ENCODE measurements at places on chromosomes 5 and 9. TPM values are rescaled to one million over a fixed set of nuclear protein-coding genes. Genes with fewer than 3 reads are reported as not detected.

DNA sequence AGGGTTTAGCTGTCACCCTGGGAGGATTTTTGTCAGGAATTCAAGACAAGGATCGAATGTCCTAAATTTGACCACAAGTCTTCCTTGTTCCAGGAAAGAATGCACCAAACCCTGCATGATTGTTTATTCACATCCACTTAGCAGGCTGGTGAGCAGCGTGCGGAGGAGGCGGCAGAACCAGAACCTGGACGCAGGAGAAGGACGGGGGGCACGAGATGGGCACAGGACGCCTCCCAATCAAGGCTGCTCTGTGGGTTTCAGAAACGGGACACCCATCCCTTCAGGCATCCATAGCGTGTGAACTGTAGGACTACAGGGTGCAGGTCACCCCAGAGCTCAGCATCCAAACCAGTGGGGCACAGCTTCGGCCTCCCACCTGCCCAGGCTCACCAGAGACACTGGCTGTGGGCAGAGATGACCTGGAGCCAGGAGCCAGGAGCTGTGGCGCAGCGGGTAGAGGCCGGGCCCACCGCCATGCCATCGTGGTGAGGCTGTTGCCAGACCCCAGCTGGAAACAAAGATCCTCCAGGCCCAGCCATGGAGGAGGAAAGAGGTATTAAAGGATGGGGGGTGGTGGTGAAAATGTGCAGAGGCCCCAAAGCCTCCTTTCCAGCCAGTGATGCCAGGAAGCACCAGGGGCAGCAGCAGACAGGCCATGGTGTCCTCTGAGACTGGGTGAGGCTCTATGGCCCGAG lies 32.3 kb upstream of the ADAMTS2 start:
- no peak for DNase-seq

GRCh38 chr5:40414922-40415321 lies 264.8 kb upstream of the PTGER4 start:
- no peak for DNase-seq

DNA sequence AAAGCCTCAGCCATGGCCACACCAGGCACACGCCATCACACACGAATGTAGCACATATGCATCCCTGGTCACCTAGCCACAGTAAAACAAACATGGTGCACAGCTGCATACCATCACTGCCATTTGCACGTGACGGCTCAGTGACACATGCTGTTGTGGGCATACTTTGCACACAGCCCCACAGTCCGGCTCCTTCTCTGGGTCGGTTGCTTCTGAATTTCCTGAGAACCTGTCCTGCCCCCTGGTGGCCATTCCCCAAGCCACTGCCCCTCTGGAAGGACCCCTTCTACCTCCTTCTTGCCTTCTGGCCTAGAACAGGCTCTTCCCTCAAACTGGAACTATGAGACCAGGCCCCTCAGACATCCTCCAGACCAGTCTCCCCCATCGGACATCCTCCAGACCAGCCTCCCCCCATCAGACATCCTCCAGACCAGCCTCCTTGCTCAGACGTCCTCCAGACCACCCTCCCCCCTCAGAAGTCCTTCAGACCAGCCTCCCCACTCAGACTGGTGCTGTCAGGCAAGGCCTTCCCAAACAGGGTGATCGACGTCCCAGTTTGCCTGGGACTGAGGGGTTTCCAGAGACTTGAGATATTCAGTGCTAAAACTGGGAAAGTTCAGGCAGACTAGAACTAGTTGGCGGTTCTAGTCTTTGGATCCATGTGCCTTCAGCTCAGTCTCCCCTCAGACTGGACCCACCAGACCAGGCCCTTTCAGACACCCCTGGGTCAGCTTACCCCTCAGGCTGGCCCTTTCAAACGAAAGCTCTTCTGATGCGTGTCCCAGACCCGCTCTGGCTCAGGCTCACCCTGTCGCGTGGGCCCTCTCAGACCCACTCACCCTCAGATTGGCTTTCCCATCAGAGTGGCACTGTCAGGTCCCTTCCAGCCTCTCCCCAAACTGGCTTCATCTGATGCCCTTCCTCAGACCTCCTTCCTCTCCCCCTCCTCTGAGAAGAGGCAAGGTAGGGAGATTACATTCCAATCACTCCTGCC lies 24.3 kb upstream of the ENHO start:
- peak; percentile 35 for DNase-seq

- peak; percentile 77 for DNase-seq
Measured at GRCh38 chr9:95131023-95131943, 186.2 kb downstream of the FANCC start.

The FBP1 gene
- total RNA-seq, result 5.1 TPM

The SLC36A2 gene
- 0.20 TPM for total RNA-seq

All from skin of body (tissue), 3 donors.